ENCODE measurements at places on chromosomes 7 and 10.
A peak's percentile ranks its signal among the peaks of the same experiment; 100 is the strongest.

DNA sequence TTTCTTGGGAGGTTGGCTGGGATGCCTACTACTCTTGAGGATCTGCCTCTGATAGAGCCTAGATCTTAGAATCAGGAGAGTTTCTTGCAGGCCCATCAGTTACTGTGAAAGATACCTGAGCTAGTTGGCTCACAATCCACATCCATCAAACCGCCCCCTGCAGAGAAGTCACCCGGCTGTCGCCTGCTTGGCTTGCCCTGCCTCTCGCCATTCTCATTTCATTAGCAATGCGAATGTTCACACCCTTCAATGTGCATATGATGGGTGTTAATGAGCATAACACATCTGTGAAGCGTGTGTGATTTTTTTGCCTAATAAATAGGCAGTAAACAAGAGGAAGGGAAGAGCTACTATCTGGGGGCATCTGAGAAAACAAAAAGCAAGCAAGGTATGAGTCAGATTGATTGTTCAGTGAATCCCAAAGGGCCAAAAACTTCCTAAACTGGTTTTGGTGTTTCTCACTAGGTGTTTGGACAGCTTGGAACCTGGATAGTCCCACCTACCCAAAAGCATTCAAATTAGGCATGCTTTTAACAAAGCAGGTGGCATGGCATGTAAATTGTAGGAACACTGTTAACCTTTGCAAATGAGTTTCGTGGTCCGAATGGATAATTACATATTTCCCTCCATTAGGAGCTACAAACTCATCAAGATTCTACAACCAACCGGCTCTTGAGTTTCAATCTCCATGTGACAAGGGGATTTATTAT, 272.3 kb upstream of the C7orf33 start:
- no peak for DNase-seq

DNA sequence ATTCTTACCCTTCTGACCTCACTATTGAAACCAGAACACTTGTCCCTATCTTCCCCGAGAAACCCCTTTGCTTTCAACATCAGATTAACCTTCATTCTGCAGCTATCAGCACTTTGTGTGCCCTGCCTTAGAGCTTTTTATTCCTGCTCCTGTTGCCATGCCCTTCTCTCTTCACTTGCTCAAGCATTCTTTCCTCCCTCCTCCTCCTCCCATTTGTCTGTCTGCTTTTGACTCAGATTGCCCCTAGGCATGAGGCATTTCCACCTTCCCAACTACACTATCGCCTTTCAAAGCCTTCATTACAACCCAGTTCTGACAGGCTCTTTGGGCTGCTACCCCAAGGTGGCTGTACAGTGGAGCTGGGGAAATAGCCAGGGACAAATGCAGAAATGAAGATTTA, 143.3 kb downstream of the SLC25A13 start:
- DNase-seq = no peak

GRCh38 chr7:21044913-21045568, 258.4 kb upstream of the SP8 start:
- DNase-seq = no peak

DNA sequence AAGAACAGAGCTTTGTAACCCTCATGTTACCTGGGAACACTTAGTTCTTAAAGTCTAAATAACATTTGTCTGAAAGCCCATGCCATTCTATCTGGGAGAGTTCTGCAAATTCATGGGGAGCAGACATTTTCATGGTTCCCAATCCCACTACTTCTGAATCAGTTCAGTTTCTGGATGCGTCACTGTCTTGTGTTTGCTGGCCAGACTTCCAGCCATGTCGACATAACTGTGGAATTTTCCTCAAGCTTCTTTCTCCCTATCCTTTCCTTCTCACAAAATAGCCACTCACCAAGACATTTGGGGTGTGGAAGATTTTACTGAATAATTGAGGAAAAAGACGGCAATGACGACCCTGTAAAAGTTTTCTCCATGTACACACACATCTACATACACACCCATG, 272.5 kb downstream of the NEBL start:
- no peak for DNase-seq

GRCh38 chr7:54785261-54785660, 26.2 kb upstream of the SEC61G start:
- DNase-seq = no peak

DNA sequence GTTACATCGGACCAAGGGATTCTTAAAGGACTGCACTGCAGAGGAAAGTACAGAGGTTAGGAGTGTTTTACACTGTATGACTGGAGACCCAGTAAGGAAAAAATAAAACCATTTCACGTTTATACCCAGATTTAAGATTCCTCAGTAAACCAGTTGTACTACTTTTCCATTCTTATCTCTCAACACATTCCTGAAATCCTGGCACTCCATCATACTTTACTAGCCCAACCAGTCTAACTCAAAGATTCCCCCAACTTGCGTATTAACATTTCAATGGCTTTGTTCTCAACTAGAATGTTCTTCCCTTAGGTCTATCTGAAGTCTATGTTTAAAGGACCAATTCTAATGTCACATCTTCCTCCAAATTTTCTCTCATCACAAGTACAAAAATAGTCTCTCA, 8.0 kb downstream of the CCDC186 start:
- DNase-seq = no peak

DNA sequence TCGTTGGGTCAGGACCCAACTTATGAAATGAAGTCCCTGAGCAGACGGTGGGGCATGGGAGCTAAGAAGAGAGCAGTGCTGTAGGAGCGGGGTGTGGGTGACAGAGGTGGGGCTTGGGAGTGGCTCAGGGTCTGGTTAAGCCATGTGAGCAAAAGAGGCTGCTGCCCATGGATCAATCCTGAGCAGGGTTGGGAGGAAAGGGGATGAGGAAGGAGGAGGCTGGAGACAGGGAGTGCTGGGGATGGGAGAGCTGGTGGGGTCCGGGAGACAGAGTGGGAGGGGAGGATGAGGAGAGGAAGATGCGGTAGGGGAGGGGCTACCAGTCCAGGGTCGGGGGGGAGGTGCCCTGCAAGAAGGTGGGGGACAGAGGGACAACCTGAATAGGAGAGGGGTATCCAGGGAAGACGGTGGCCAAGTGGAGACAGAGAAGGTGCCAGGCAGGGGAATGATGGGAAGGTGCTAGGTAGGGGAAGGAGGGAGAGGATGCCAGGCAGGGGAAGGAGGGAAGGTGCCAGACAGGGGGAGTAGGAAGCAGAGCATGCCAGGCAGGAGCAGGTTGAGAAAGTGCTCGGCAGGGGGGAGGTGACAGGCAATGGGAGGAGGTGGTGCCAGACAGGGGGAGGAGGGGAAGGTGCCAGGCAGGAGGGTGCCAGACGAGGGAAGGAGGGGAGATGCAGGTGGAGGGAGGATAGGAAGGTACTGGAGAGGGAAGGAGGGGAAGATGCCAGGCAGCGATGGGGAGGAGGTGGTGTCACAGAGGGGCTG, 27.5 kb upstream of the SMARCD3 start:
- no peak for DNase-seq

DNA sequence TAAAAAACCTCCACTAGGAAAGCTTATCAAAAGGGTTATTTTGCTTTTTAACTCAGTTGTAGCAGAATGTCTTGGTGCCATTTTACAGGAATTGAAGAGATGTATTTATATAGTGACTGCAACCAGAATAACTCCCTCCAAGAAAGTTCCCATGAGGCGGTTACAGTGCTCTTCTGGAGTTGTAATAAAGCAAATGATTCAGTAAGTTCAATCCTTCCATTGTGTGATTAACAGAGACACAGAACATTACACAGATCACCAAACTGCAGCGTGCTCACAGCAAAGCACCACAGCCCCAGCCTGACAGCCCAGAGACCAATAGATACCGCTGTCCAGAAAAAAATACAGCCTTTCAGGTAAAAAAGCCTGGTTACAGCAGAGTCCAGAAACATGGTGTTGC, 21.9 kb upstream of the CABCOCO1 start:
- no peak for DNase-seq

- DNase-seq = no peak
These were observed 87.9 kb upstream of the KLF14 start for GRCh38 chr7:130821864-130822263.

DNA sequence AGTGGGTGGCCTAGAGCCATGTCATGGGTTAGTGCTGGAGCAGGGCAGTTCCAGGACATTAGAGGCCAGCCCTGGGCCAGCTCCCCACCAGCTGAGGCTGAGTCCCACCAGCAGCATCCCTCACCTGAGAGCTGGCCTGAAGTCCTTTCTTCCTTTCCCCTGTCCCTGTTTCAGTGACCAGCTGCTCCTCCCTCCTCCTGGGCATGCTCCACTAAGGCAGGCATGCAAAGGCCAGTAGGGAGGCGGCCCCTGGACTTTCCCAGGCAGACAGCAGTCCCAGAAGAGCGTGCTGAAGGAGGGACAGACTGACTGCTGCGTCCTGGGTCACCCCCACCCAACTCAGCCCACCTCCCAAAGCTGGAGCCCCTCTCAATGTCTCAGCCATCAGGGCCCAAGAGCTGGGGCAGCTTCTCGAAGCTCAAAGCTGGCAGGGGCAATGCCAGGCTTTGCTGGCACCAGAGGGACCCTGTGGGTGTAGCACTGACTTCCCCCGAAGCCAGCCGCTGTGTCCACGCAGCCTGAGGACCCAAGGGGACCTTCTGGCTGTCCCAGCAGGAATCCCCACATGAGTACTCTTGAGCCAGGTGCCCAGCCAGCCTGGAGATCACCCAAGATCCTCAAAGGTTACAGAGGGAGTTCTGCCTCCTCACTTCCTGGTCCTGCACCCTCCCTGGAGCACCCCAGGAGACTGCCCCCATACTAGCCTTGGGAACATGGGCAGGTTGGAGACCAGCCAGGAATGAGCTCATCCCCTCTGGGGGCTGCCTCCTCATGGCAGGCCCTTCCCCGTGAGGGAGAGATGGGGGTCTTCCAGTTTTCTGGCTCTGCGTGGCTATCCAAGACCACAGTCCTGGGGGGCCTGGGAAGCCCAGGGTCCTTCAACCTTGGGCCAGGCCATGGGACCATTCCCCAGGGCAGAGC, 35.2 kb upstream of the RET start:
- no peak for DNase-seq

DNA sequence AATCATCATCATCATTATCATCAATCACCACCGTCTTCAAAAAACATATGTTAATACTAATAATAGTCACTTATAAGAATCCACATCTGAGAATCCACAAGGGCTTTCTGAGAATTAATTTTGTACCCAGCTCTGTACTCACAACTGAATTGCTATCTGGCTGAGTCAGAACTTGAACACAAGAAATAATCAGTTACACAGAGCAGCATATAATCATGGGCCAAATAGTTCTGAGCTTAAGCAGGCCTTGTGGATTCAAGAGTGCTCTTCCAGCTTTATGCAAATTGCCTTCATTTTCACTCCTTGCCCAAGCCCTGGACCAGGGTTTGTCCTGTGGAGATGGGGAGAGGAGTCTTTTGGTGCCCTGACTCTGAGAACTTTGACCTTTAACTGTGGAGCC, 304.5 kb downstream of the ZNF248 start:
- DNase-seq = no peak

DNA sequence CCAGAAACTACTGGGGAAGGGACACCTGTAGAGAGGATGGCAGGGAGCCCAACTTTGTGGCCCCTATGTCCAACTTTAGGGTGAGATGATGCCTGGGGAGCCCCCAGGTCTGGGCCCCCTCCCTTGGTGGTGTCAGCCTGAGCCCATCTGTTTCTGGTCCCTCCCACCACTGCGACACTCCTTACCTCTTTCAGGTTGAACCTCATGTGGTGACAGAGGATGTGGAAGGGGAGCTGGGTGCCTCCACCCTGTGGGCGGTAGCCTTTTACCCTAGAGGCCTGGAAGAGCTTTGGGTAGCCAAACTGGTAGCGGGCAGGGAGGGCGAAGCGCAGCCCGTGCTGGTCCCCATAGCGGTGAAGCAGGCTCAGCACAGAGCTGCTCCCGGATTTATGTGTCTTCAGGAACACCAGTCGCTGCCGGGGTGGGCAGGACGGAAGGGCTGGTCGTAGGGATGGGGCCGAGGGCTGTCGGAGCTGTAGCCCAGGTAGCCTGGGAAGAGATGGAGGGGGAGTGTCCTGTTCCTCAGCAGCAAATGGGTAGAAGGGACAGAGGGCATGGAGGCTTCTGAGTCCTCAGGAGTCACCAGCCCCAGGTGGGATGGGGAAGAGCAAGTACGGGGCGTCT, 2.0 kb downstream of the GAL3ST4 start:
- no peak for DNase-seq

DNA sequence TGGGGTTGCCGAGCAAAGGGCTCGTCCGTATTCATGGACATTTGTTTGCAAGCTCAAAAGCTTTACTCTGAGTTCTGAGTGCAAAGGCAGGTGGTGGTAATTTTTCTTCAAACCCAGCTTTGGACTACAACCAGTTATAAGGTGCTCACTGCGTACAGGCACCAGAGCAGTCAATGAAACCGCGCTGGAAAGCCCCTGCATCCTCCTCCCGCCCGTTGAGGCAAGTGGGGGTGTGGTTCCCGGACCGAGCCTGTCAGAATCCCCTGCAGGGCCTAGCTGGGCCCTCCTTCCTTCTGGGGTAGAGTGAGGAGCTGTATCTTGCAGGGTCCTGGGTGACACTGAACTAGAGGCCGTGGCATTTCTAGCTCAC, 22.3 kb downstream of the AMZ1 start:
- DNase-seq = no peak

- DNase-seq = no peak
These were observed 2.1 kb upstream of the HOXA1 start for GRCh38 chr7:27097686-27098577.

DNA sequence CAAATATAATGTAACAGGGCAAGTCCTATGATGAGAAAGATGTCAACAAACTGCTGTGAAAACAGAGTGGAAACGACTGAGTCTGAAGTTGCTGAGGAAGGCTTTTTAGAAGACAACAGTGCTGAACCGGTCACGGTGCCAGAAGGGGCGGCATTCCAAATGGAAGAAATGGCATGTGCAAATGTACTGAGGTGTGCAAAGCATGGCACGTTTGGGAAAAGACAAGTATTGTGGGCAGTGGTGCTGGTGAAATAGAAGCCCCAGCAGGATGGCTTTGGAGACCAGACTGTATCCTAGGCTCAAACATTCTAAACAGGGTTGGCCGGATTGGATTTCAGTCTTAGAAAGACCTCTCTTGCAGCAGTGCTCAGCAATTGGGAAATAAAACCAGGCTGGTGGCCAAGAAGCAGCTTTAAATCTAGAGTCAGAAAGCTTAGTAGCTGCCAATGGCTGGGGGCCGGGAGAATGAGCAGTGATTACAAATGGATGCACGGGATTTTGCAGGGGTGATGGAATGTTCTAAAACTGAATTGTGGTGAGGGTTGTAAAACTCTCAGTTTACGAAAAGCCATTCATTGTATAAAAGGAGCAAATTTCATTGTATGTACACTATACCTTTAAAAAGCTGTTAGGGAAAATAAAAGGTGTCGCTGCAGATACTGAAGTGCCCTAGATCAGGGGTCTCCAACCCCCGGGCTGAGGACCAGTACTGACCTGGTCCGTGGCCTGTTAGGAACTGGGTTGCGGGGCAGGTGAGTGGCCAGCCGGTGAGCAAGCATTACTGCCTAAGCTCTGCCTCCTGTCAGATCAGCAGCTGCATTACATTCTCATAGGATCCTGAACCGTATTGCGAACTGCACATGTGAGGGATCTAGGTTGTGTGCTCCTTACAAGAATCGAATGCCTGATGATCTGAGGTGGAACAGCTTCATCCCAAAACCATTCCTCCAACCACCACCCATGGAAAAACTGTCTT, 141.6 kb downstream of the HIBADH start:
- peak; percentile 31 for DNase-seq

All from AG04449 (cell line).